Stimulated activated CD4-positive, alpha-beta T cell treated with anti-CD3 and anti-CD28 coated beads, Interleukin-1b, Interleukin-23, amount 100 ng/mL, for 1 hour (primary cell): ENCODE measurements at places on chromosomes 12 and 14.

DNA sequence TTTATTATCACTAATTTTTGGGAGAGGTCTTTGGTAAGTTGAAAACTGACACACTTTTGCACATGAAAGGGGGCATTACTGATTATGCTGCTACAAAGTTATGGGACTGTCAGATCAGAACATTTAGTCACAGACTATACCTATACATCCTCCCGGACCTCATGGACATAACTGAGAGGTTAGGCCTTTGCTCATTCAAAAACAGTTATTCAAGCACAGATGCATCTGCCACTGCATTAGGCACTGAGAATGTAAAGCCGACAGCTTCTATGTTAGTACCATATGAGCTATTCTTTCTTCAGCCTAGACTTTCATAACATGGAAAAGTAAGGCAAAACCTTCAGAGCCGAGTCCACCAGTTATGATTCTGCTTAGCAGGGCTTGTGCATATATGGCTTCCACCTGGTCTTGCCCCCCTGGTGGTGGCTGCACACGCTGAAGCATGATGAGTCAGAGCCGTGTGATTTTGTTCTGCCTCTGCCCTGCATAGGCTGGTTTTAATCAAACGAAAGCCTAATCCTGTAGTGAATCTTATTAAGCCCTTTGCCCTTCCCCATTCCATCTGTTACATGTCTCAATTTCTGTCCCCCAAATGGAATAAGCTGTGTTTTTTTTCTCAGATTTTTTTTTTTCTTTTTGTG lies 21.8 kb upstream of the RNU6-8 start:
- no peak for DNase-seq

- DNase-seq: no peak
Observed at GRCh38 chr12:88720231-88720630, 140.0 kb upstream of the KITLG start.

DNA sequence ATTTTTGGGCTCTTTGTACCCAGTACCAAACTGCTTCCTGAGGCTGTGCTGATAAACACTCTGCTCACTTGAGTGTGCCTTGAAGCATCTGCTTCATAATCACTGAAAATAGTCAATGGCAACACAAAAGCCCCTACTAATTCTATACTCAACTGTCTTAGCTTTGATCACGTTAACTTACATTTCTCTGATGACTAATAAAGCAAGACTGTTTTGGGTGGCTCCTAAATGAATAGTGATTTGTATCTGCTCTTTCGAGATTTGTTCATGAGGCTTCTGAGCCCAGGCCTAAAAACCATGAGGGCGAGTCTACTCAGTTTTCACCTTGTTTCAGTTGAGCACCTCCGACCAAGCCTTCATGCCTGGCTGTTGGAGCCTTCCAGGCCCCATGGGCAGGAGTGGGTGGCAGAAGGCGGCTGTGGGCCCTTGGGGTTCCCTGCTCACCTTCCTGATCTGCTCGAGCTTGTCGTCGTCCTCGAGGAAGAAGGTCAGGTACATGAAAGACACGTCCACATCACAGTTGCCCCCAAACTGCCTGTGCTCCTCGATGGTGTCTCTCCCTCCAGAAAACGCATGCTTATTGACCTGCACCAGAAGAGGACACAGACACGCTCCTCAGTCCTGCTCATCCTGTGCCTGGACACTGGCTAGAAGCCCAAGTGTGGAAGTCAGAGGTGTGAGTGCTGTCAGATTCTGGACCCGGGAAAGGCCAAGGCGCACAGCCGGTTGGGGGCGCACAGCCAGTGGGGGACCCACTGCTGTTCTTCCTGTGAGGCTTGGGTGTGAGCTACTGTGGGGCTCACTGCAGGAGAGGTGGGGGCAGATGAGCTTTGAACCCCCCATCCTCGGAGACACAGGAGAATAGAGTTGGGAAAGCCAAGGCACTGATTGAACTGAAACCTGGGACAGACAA lies 13.7 kb downstream of the SLC25A47 start:
- no peak for DNase-seq

- DNase-seq: no peak
Observed at GRCh38 chr14:87656315-87656714, 336.7 kb downstream of the GALC start.

DNA sequence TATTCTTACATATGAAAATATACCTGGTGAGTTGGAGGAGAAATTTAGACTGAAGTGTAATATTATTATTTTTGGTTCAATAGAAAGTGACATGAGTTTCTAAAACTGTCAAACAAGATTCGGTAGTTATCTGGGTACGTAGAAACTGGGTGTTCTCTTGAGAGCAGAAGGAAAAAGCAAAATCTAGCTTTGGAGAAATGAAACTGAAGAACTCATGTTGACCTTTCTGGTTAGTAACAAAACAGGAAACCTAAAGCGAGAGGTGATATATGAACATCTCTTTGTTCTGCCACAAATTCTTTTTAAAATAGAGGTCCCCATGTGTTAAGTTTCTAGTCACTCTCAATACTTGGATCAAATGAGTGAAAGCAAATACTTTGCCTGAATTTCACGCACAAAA lies 401.7 kb downstream of the TRHDE start:
- DNase-seq: no peak
